NB4 (cell line): ENCODE measurements at places on chromosomes 11 and 22.

GRCh38 chr11:44322243-44322642, 12.3 kb upstream of the ALX4 start:
- no peak for DNase-seq

GRCh38 chr22:38097557-38098409, 12.7 kb downstream of the BAIAP2L2 start:
- no peak for DNase-seq

DNA sequence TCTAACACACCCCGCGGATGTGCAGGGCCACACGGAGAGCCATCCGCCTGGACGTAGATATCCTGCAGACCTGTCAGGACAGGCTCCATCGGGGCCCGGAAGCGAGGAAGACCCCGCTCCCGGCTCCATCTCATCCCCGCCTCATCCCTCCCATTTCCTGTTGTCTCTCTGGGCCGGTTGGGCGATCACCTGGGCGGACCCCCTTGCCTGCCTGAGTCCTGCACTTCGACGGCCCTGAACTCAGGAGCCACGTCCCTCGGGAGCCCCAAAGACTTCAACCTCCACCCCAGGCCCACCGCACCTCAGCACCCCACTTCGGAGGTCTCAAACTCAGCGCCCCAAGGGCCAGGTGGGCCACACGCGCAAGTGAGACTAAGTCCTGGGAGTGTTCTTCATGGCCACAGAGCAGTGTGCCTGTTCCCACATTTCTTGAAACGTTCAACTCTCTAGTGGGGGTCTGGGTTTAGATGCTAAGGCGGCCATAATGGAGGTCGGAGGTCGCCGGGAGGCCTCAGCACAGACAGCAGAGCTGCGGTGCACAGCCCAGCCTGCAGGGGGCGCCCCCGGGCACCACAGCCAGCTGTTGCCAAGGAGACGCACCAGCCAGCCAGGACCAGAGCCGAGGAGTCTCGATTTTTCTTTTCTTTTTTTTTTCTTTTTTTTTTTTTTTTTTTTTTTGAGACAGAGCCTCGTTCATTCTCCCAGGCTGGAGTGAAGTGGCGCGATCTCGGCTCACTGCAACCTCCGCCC, 26.0 kb upstream of the FADD start:
- peak; percentile 57 for DNase-seq

DNA sequence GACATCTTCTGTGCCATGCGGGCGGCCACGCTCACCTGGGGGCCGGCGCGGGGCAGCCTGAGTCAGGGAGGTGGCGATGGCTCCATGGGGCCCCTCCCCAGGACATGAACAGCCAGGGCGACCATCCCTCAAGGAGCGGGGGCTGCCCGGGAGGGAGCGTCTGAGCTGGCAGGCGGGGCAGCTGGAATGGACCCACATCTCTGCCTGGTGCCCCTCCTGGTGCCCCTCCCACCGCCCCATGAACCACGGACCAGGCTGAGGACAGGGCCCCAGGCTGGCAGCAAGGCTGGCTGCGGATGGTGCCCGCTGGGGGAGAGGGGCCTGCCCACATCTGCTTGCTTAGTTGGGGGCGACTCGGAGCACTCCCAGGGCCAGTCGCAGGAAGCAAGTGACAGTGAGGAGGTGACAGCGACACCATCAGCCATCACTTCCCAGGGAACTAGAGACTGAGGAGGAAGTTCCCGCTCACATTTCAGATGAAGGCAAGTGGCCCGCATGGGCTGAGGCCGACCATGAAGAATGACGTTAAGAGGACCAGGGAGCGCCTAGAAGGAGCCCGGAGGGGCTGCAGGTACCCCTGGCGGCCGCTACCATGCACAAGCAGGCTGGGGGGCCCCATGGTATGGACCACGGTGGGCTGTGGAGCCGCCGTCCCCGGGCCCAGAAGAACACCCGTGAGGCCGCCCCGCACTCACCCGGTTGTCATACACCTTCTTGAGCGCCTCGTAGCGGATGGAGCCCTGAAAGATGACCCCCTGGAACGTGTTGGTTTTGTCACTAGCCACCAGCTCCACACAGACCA, 37.3 kb downstream of the KIAA0930 start:
- DNase-seq, result no peak

DNA sequence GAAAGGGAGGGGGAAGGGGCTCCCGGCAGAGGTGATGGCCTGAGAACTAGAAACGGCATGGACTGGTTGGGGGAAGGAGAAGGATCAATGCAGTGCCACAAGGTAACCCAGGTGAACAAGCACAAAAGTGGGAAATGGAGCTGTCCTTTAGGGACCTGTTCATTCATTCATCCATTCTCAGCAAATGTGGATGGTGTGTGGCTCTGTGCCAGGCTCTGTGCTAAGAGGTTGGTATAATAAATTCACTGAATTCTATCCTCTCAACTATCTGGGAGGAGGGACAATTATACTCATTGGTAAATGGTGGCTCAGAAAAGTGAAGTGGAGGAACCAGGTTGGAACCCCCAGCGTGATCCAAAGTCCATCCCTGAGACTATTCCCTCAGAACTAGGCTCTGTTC, 18.6 kb upstream of the ARAP1 start:
- DNase-seq, result no peak

DNA sequence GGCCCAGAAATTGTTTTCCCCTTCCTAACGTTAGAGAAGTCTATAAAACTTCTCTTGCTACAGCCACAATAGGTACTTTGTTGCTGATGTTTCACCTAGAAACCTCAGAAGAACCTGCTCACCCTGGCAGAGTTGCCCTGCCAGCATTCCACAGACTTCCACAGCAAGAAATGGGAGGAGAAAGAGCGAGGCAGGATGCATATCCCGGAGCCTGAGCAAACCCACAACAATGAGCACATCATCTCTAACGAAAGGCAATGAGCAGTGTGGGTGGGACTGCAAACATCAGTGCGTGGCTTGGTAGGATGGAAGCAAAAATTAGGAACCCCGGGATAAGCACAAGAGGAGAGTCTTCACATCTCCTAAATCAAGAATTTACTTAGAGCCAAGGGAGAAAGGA, 892.3 kb downstream of the OPCML start:
- DNase-seq, result no peak

- DNase-seq, result no peak
Measured at GRCh38 chr11:102523189-102523570, 7.4 kb downstream of the MMP7 start.

GRCh38 chr11:112248201-112248600, 12.5 kb downstream of the PLET1 start:
- no peak for DNase-seq

GRCh38 chr11:123349382-123349781, 80.7 kb upstream of the GRAMD1B start:
- DNase-seq, result no peak

DNA sequence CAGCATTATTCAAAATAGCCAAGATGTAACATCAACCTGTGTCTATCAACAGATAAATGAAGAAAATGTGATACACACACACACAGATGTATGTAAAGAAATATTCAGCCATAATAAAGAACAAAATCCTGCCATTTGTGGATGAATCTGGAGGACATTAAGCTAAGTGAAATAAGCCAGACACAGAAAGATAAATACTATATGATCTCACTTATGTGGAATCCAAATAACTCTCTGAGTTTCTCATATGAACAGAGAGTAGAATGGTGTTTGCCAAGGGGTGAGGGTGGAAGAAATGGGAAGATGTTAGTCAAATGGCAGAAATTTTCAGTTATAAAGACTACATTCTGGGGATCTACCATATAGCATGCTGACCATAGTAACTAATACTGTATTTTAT, 224.2 kb downstream of the GUCY1A2 start:
- no peak for DNase-seq

DNA sequence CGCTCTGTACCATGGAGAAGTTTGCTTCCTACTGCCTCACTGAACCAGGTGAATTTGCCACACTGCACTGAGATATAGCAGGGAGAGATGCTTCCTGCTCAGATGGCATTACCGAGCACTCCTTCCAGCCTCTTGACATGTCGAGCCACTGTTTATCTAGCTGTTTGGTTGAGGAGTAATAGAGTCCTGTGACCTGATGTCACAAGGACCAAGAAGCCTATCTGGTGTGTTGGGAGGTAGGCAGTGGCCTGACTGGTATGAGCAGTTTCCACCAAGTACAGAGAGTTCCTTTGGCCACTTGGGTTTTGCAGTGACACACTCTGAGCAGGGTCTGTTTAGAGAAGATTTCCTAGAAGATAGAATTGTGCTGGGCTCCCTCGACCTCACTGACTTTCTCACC, 5.2 kb downstream of the ACAD8 start:
- DNase-seq, result no peak

GRCh38 chr11:62923601-62924411, 2.6 kb upstream of the CHRM1 start:
- DNase-seq, result no peak

DNA sequence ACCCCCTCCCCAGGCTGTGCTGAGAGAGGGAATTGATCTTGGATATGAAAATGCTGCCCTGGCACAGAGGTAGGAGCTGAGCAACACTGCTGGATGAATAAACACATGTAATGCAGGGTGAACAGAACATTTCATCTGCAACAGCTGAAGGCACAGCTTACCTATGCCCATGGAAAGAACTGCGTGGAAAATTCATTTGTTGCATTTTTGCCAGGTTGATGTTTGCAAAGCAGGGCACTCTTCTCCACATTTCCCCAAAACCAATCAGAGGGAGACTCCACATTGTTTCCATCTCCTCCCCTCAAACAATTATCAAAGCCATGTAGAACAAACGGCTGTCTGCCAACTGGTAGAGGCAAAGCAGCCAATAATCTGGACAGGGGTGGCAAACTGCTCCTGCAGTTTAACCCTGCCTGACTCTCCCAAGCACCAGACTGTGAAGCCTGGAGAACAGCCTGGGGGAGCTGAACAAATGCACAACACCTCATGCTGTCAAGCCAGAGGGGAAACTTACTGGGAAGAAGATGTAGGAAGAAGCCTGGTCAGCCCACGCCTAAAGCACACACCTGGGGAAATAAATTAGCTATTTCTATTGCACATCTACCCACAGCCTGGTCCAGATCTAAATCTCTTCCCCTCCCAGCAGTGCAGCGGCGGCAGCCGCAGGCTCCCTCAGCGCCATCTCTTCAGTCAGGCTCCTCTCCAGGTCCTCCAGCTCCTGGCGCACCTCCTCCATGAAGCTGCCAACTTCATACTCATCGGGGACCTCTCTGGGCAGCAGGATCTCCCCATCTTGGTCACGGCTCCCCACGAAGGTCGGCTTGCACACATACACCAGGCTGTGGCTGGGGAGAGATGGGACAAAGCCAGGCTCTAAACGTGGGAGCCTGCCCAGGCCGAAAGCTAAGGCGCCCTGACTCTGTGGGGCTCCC, 44.3 kb downstream of the DKK3 start:
- DNase-seq, result no peak

DNA sequence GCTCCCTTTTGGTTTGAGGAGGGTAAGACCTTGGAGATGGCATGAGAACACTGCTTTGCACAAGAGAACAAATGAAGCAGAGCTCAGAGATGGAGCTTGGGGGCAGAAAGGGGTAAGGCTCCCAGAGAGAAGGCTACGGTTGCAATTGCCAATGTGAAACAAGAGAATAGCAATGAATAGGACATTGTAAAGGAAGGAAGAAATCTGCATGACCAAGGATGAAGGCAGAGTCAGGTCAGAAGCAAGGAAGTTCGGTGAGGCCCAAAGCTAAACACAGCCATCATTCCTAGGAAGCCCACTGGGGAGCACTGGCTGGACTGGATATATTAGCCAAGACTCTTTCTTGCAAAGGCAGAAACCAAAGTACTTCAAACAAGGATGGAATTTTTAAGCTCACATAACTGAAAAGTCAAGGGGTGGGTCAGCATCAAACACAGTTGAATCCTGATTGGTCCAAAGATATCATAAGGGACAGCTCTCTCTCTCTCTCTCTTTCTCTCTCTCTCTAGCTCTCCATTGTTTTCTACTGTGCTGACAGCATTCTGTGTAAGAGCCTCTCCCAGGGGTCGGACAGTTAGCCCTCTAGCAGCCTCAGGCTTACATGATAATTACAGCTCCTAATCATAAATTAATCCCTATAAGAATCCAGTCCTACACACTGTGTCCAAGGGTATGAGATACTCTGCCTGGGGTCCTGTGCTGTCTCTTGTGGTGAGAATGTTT, 484.3 kb downstream of the SOX6 start:
- no peak for DNase-seq

DNA sequence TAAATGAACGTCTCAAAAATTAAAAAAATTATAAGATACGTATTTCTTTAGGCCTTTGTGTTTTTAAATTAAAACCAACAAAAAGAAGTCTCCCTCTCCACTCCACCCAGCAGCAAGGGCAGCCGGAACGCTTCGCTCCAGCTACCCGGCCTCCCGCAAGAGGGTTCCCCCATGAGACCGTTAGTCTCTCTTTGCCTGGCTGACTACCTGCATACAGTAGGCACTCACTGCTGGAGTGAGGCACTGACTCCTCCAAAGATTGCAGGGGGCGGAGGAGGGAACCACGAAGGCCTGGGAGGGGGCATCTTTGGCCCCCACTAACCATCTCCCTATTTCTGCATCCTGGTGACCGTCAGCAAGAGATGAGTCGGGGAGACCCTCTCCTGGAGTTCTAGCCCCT, 10.1 kb downstream of the CBX6 start:
- DNase-seq, result no peak

DNA sequence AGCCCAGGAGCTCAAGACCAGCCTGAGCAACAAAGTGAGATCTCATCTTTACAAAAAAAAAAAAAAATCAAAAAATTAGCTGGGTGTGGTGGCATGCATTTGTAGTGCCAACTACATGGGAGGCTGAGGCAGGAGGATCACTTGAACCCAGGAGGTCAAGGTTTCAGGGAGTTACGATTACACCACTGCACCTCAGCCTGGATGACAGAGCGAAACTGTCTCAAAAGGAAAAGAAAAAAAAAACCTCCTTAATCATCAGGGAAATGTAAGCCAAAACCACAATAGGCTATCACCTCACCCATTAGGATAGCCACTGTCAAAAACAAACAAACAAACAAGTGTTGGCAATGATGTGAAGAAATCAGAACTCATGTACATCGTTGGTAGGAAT, 13.4 kb downstream of the DGCR2 start:
- DNase-seq, result peak; percentile 55

GRCh38 chr11:119282495-119282894, 34.4 kb downstream of the MCAM start:
- peak; percentile 77 for DNase-seq

- DNase-seq, result no peak
Measured at GRCh38 chr11:10522921-10523320, 18.1 kb downstream of the RNF141 start.

DNA sequence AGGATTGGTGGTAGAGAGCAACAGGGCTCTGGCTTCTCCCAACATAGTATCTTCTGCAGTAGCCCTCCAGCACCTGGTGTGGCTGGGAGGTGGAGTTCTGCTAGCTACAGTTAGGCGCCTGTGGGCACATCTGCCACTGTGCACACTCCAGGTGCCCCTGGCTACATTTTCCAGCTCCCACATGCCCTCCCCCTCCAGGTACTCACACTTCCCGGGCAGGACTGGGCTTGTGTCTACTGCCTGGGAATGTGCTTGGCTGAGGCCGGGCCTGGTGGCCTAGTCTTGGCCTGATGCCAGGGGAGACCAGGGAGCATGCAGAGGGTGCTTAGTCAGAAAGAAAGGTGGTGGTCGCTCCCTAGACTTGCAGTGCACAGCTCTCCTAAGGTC, 15.8 kb downstream of the PHLDB1 start:
- no peak for DNase-seq

GRCh38 chr11:123143476-123143875, 51.6 kb downstream of the CLMP start:
- DNase-seq, result no peak
